NCI-H524 treated with DMSO at 0.1 percent for 48 hours (cell line): ENCODE measurements at places on chromosomes 2 and 18.

DNA sequence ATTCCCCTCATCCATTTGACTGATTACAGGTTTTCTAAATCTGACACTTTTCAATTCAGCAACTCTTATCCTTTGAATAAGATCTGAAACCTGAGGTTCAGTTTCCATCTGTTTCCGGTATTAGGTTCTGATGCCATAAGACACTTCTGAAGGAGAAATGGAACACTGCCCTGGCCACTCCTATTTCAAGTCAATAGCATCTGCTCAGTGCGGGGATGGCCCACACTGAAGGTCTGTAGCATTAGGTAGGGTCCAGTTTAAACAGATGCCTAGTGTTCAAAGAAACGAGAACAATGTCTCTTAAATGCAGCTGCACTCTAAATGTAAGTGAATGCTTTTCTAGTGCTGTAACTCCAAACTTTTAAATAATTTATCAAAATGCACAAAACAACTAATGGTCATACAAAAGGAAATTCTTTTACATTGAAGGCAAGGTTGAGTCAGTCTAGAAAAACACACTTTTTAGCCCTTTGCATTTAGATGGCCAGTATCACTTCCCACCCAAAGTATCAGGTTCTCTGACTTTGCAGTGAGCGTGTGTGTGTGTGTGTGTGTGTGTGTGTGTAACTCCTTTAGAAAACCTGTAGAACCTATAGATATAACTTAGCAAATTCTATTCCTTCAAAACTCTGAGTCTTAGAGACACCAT, 78.2 kb downstream of the STK39 start:
- DNase-seq: peak; percentile 94

DNA sequence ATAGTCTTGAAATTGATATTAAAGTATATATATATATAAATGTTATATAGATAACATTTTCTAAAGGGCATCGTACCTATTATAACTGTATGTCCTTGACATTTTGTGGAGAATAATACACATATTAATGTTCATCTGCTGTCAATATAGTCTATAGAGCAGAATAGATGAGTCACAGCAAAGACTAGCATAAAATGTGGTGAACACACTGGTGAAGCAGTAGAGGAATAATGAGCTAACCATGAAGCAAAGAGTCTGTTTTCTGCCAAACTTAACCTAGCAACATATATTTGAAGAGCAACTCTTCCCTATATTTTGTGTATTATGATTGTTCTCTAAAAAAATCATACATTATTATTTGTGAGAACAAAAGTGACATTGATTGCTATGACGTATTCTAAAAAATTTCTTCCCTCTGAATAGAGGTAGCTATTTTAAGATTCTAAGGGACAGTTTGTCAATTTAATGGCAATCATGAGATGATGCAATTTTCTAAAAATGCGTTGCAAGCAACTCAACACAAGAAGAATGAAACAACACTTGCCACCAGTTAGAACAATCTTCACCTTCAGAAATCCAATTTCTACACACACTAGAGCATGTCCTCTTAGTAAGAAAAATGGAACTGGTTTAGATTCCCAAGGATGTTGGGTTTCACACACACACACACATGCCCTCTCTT, 22.0 kb downstream of the DOCK10 start:
- no peak for DNase-seq

DNA sequence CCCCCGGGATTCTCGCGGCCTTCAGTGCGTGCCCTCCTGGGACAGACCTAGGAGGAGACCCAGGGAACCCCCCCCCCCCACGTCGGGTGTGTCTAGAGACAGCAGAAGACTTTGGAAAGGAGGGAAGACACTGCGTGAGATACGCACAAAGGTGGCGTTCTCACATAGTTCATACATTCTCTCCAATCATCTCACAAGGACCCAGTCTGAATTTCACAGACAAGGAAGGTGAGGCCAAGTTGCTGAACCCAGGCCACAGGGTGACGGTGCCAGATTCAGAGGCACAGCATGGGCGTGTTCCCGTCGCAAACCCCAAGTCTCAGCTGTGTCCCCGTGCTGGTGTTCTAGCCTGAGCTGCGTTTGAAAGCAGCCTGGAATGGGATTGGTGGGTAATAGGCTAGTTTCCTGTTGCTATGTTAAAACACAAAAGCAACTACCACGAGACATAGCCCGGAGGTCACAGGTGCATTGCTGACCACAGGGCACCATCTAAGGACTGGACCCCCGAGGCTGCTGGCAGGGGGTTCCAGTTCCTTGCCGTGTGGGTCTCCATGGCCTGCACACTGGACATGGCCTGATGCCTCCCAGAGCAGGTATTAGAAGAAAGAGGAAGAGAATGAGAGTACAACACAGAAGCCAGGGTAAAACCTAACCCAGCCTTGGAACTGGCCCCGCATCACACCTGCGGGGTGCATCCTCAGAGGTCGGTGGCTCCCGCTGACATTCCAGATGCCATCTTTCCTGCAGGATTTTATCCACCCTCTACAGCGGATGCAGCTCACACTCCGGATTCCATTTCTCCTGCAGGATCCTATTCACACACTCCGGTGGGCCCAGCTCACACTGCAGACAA, 1.1 kb upstream of the PXDN start:
- DNase-seq: no peak

- no peak for DNase-seq
Observed at GRCh38 chr2:60958361-60958760, 59.2 kb upstream of the PEX13 start.

- DNase-seq: no peak
Observed at GRCh38 chr2:27776097-27776496, 4.6 kb downstream of the MRPL33 start.

GRCh38 chr18:4605212-4605611, 150.1 kb upstream of the DLGAP1 start:
- DNase-seq: no peak

- no peak for DNase-seq
Observed at GRCh38 chr18:52617931-52618330, 277.9 kb downstream of the DCC start.

GRCh38 chr2:225037415-225038230, 4.6 kb downstream of the DOCK10 start:
- no peak for DNase-seq

- no peak for DNase-seq
Observed at GRCh38 chr2:17646838-17647701, 106.5 kb downstream of the SMC6 start.

- no peak for DNase-seq
Observed at GRCh38 chr2:150047620-150048222, 439.7 kb downstream of the RND3 start.

DNA sequence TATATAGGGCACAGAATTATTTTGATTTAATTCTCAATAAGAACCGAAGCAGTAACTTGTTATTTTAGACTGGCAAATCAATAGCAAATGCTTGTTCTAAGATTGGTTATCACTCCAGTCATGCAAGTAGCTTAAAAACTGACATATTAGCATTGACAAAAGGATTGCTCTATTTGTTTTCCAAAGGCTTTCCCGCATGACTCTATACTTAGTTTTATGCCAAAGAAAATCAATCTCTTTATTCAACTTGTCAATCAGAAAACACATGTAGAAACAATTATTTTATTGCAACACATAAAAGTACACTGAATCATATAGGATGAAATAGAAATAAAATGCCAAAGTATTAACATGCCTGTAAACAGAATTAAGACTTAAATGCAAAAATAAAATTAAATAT, 108.4 kb downstream of the AFF3 start:
- no peak for DNase-seq

DNA sequence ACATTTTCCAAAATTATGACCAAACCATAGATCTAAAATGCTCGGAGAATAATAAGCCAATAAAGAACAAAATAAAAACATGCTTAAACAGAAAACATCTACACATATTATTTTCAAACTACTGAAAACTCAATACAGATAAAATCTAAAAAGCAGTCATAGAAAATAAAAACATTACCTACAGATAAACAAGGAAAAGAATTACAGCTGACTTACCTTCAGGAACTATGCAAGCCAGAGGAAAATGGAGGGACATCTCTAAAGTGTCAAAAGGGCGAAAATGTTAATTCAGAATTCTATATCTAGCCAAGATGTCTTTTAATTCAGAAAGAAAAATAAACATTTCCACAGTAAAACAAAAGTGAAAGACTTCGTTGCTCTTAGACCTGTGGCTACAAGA, 112.9 kb upstream of the GYPC start:
- no peak for DNase-seq

- DNase-seq: no peak
Observed at GRCh38 chr18:51192026-51192425, 5.5 kb downstream of the MEX3C start.

DNA sequence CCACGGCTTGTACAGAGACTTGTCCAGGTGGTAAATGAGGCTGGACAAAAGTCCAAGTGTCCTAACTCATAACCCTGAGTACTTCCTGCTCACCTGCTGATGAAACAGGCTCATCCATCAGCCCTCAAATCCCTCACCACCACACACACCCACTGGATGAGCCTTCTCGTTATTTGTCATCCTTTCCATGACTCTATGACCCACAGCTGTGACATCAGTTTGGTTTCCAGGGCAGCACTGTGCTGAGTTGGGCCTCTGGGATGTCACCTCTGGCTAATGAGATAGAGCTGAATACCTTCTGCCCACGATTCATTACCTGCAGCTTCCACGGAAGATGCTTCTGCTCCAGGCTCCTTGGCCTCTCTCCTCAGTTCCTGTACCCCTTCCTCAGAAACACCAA, 39.4 kb downstream of the SLC14A2 start:
- DNase-seq: no peak

GRCh38 chr18:69968039-69968438, 20.4 kb upstream of the CD226 start:
- DNase-seq: no peak

DNA sequence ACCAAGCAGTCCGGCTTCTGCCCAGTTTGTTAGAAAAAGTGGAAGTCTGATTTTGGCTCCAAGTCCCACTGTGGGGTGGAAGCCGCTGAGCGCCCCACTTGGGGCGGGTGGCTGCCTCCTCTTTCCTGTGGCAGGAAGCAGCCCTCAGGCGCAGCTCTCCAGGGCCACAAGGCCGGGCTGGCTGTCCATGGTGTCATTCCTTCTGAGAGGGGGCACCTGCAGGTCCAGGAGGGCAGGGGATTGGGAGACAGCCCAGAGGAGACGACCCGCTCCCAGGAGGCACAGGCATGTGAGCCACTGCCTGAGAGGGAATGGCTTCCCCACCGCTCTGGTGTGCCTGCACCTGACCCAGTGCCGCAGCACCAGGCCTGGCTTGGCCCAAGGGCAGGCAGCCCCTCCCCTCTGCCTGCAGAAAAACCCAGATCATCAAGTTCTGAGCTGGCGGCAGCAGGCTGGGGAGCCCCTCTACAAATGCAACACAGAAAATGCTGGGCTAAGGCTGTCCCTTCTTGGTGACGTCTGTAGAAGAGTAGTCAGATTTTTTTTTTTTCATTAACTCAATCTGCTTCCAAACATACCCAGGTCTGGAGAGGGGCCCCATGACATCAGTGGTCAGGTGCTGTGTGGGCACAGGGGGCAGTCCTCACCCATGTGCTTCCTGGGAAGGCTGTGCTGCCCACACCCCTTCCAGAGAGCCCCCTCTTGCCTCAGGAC, 38.4 kb downstream of the HS6ST1 start:
- no peak for DNase-seq

DNA sequence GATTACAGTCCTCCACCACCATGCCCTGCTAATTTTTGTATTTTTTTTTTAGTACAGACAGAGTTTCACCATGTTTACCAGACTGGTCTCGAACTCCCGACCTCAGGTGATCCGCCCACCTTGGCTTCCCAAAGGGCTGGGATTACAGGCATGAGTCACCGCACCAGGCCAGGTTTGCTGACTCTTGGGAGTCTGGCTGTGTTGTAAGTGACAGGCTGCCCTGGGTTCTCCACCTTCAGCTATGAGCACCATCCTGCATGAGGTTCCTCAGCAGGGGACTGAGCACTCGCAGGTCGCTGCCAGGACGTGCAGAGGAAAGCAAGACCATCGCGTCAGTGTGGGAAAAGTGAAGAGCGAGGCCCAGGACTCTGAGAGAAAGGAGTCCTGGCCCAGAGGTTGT, 112.6 kb upstream of the NDUFV2 start:
- DNase-seq: no peak

DNA sequence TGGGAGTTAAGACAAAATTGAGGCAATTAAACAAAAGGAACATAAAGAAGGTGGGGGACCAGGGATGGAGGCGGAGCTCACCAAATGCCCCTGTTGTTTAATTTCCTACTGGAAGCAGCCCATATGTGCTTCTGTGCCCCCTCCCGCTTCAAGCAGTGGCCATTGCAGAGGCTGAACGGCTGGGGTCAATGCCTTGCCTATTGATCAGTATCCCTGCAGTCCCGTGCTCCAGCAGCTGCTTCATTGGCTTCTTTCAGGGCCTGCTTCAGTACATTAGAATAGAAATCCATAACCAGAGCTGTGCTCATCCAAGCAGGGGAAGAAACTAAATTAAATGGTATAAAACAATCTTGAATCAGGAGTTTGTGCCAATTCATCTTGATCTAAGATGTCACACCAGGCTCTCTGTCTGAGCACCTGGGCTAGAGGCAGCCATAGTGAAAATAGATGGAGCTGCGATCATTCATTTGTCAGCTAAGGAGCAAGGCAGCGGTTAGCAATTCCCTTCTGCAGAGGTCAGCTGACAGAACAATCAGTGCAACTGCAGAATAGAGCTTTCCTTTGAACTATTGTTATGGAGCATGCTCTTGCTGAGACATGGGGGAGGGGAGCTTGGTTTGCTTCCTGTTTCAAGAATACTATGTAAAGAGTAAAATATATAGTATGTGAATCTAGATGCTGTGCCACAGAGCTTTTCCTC, 222.4 kb downstream of the WDR7 start:
- DNase-seq: no peak

- no peak for DNase-seq
Observed at GRCh38 chr2:189594305-189594704, 13.7 kb upstream of the SLC40A1 start.

DNA sequence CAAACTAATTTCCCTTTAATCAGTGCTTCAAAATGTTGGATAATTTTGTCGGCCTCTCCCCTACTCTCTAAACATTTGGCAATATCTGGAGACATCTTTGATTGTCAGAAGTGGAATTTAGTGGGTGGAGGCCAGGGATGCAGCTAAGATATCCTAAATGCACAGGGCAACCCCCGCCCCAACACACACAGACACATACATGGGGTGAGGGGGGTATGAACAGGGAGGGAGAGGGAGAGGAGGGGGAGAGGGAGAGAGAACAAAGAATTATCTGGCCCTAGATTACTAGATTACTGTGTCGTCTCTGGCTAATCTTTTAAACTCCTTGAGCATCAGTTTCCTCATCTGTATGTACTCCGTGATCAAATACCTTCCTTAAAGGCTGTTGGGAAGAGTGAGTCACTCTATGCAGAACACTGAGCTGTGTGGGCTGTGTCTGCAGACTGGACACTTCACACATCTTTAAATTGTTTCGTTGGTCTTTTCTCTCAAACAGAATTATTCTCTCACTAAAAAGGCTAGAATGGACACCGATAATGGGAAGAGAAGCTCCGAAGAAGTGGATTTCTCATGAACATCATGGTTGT, 2.9 kb downstream of the RNF149 start:
- DNase-seq: no peak

DNA sequence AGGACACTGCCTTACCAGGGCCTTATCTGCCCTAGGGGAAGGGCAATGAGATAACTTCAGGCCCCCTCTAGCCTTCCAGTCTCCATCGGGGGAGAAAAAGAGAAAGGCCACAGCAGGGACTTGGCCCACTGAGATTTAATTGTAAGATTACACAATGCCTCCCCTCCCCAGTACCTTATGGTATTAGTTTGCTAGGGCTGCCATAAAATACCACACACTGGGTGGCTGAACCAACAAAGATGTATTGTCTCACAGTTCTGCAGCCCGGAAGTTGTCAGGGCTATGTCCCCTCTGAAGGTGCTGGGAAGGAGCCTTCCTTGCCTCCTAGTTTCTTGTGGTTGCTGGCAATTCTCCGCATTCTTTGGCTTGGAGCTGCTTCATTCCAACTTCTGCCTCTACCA, 34.8 kb upstream of the SPATA3 start:
- DNase-seq: no peak

GRCh38 chr2:172196768-172197431, 94.2 kb upstream of the DLX2 start:
- no peak for DNase-seq
